Vagina (tissue), 2 donors: ENCODE measurements at places on chromosomes 5 and 9. TPM values are rescaled to one million over a fixed set of nuclear protein-coding genes. Genes with fewer than 3 reads are reported as not detected.

SLC34A1 gene
- not detected for total RNA-seq

SH3GL2 gene
- not detected for total RNA-seq

SOX30 gene
- total RNA-seq = not detected

QRFP gene
- total RNA-seq = not detected

CDO1 gene
- total RNA-seq = 16.0 TPM

- peak overlapping the region; percentile 88 for H3K27ac ChIP-seq
- no peak for DNase-seq
Observed at GRCh38 chr9:127742435-127743088, 7.5 kb upstream of the TOR2A start.

- H3K4me3 ChIP-seq = no peak overlapping the region
- peaks cover 26% of the 10 kb centered on the region for H3K4me1 ChIP-seq
- H3K36me3 ChIP-seq = peaks cover 5% of the 10 kb centered on the region
- no peak for DNase-seq
- H3K27ac ChIP-seq = no peak overlapping the region
- no peaks in the 10 kb centered on the region for H3K27me3 ChIP-seq
Observed at GRCh38 chr5:172956936-172957335, 2.3 kb upstream of the RPL26L1 start.

DNA sequence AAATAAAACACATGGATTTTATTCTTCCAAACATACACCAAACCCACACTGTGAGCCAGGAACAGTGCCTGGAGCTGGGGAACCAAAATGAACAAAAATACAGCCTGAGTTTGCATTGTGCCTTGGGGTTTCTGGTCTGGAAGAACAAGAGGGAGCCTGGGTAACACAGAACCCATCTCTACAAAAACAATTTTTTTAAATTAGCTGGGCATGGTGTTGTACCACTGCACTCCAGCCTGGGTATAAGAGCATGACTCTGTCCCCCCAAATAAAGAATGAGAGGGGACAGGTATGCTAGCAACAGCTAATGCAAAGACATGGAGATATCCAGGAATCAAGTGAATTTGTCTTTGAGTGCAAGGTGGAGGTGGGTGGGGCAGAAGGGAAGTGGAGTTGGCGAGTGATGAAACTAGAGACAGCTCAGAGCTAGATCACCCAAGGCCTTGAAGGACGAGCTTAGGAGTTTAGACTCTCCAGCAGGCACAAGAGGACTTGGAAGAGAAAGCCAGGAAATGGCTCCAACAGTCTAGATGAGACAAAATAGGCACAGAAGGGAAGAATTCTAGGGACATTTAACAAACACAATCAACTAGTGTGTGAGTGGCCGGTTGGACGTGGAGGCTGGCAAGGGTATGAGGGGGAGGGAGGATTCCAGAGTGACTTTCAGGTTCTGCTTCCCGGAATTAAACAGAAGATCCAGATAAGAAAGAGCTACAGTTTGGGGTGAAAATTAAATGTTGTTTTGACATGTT, 47.4 kb downstream of the FNBP1 start:
- H3K4me3 ChIP-seq = no peak overlapping the region
- peak overlapping the region; percentile 68 for H3K27ac ChIP-seq

- H3K27ac ChIP-seq = no peak overlapping the region
- H3K27me3 ChIP-seq = no peaks in the 10 kb centered on the region
- no peaks in the 10 kb centered on the region for H3K36me3 ChIP-seq
- H3K4me3 ChIP-seq = no peak overlapping the region
- no peaks in the 10 kb centered on the region for H3K4me1 ChIP-seq
- no peak for DNase-seq
Observed at GRCh38 chr5:82855893-82856550, 221.2 kb downstream of the TMEM167A start.

DNA sequence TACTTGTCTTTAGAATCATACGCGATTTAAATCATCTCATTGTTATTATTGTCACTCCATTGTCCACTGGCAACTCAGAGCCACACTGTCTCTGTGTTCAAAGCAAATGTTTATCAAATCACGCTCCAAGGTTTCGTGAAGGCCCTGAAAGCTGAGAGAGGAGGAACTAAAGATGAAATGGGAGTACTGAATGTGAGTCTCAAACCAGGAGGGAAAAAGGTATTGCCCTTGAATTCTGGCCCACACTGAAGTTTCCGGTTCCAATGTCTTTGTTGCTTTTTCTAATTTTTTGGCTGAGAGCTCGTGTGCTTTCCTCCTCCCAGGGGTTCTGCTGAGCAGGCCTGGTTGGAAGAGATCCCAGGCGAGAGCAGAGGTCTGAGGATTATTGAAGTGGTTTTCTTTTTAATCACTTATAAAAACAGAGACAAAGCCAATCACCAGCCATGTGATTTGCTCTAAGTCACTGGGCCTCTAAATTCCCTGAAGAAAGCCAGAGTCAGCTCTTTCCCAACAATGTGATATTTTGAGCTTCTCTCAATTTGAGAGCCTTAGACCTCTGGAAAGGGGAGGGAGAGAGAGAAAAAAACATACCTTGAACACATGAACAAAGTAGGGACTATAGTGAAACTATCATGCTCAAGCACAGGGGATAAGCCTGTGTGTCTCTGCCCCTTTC, 420.8 kb upstream of the GRAMD2B start:
- peaks cover 33% of the 10 kb centered on the region for H3K4me1 ChIP-seq
- no peak overlapping the region for H3K4me3 ChIP-seq
- no peaks in the 10 kb centered on the region for H3K27me3 ChIP-seq
- peak overlapping the region; percentile 22 for H3K27ac ChIP-seq
- H3K36me3 ChIP-seq = no peaks in the 10 kb centered on the region

GRCh38 chr9:132669319-132669697, 475 bp downstream of the DDX31 start:
- no peaks in the 10 kb centered on the region for H3K27me3 ChIP-seq
- no peak for DNase-seq
- H3K4me1 ChIP-seq = peaks cover 52% of the 10 kb centered on the region
- H3K27ac ChIP-seq = peak overlapping the region; percentile 96

DNA sequence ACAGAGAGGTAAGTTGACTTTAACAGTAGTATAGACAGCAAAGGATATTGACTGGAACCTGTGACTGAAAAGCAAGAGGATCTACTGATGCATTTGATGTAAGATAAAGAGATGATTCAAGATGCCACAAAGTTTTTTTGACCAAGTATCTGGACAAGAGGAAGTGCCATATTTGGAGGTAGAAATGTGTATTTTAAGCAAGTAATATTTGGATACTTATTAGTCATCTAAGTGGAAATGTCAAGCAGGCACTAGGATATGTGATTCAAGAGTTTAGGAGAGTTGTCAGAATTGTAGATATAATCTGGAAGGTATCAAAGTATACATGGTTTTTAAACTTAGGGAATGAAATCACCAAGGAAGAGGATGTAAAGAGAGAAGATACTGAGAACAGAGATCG, 686.1 kb upstream of the CHD1 start:
- H3K36me3 ChIP-seq = no peaks in the 10 kb centered on the region
- H3K4me3 ChIP-seq = no peak overlapping the region
- no peak for DNase-seq
- H3K27ac ChIP-seq = no peak overlapping the region
- H3K4me1 ChIP-seq = no peaks in the 10 kb centered on the region

DNA sequence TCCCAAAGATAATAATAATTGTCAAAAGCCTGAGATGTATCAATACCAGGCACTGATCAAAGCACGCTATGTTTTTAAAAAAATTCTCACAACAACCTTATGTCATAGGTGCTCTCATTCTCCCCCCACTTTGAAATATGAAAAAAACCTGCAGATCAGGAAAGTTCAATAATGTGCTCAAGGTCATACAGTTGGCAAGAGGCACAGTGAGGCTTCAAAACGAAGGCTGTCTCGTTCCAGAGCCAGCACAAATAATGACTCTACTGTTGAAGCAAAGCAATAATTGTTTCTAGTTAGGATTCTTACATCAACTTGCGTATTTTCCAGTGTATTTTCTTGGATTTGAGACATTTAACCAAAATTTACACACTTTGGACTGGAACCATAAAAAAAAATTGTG, 88.3 kb downstream of the RAB3C start:
- no peaks in the 10 kb centered on the region for H3K27me3 ChIP-seq
- no peak overlapping the region for H3K4me3 ChIP-seq

- no peaks in the 10 kb centered on the region for H3K36me3 ChIP-seq
- no peak overlapping the region for H3K27ac ChIP-seq
- no peaks in the 10 kb centered on the region for H3K4me1 ChIP-seq
Observed at GRCh38 chr5:156126716-156127115, 200.2 kb upstream of the SGCD start.

DNA sequence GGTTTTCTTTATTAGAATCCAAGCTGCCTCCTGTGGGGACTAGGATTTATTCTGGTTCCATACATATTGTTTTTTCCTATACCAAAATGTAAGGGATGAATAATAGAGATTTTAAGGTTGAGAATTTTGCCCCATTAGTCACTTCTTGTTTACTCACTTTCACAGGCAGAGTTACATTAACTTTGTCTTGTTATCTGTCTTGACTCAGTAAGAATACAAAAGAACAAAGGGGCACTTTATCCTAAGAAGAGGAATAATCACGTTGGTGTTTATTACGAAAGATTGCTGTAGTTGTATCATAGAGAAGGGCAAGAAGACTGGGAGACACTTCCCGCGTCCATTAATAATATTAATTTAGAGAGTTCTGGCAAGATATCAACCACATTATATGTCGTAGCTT, 599.7 kb upstream of the FTMT start:
- H3K4me3 ChIP-seq = no peak overlapping the region
- no peaks in the 10 kb centered on the region for H3K36me3 ChIP-seq
- no peak for DNase-seq
- no peaks in the 10 kb centered on the region for H3K27me3 ChIP-seq
- no peaks in the 10 kb centered on the region for H3K4me1 ChIP-seq

GRCh38 chr5:14413331-14413750, 168.3 kb upstream of the OTULINL start:
- H3K27me3 ChIP-seq = no peaks in the 10 kb centered on the region
- DNase-seq = no peak
- peaks cover 9% of the 10 kb centered on the region for H3K36me3 ChIP-seq

GRCh38 chr5:178308541-178309092, 76.0 kb upstream of the PHYKPL start:
- no peaks in the 10 kb centered on the region for H3K27me3 ChIP-seq
- no peak for DNase-seq
- no peaks in the 10 kb centered on the region for H3K36me3 ChIP-seq
- no peak overlapping the region for H3K27ac ChIP-seq

DNA sequence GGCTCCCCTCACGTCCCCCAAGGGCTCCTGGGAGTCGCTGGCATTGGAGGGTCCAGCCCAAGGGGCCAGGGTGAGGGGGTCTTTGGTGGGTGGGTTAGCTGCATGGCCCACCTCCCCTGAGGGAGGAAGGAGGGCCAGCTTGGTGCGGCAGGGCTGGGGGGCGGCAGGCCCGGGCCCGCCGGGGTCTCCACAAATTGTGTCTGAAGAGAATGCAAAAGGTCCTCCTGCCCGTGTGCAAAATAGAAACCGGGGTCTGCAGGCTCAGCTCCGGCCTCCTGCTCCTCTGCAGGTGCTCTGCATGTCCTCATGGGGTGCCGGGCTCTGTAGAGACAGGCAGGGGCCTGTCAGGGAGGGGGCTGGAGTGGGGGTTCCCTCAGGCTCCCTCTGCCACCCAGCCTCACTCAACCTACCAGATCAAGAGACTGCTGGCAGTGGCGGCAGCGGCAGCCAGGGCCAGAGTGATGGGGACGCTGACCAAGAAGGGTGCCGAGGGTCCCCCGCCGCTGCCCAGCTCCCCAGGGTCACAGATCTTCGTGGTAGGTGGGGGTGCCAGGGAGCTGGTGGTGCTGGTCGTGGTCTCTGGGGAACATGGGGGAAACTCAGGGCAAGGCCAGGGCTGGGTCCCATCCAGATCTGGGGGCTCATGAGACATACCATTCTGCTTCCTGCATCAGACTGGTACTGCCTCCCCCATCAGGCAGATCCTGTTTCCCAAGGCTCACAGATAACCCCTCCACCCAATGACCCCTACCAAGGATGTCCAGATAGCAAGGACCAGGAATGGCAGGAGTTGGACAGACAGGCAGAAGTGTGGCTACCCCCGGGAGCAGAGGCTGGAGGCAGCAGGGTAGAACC, 29.2 kb upstream of the ENHO start:
- H3K4me1 ChIP-seq = peaks cover 12% of the 10 kb centered on the region
- DNase-seq = no peak
- H3K36me3 ChIP-seq = no peaks in the 10 kb centered on the region
- H3K4me3 ChIP-seq = no peak overlapping the region
- no peaks in the 10 kb centered on the region for H3K27me3 ChIP-seq

DNA sequence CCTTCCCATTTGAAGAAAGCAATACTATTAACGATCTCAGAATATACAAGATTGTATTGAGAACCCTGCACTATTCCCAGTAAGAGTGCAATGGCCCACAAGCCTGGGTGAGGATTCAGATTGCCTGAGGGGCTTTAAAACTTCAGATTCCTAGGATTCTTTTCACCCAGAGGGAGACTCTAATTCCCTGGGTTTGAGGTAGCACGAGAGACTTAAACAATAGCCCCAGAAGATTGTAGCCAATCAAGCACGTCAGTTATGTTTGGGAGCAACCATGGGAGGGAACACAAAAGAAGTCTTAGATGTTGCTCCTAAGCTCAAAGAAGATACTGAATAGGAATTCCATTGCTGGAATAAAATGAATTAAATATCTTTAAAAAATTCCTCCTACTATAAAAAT, 17.9 kb downstream of the MRPS27 start:
- no peaks in the 10 kb centered on the region for H3K36me3 ChIP-seq
- no peak overlapping the region for H3K27ac ChIP-seq
- no peaks in the 10 kb centered on the region for H3K27me3 ChIP-seq
- H3K4me1 ChIP-seq = peaks cover 15% of the 10 kb centered on the region
- no peak for DNase-seq
- H3K4me3 ChIP-seq = no peak overlapping the region

- no peaks in the 10 kb centered on the region for H3K36me3 ChIP-seq
- no peaks in the 10 kb centered on the region for H3K27me3 ChIP-seq
- no peak overlapping the region for H3K4me3 ChIP-seq
- H3K27ac ChIP-seq = no peak overlapping the region
- no peak for DNase-seq
Observed at GRCh38 chr5:138305797-138306196, 25.8 kb downstream of the CDC25C start.

DNA sequence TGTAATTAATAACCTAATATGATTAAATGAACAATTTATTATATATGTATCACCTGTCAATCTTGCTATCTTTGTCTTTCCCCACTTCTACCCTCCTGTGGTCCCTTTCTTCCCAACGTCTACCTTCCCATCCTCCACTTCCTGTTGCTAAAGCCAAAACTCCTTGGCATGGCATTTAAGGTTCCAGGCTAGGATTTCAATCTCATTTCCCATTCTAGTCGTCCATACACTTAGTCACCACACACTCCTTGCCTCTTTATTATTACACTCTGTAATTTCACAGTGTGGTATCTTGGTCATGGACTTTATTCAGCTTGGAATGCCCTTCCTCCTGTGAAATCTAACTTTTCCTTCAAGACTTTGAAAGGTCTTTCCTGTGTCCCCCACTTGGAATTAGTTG, 115.3 kb downstream of the SEMA6A start:
- H3K4me1 ChIP-seq = peaks cover 1% of the 10 kb centered on the region
- H3K27me3 ChIP-seq = no peaks in the 10 kb centered on the region
- H3K4me3 ChIP-seq = no peak overlapping the region
- no peak overlapping the region for H3K27ac ChIP-seq
- no peak for DNase-seq
